Fibroblast of villous mesenchyme (primary cell): ENCODE measurements at places on chromosomes 2 and 18. TPM values are rescaled to one million over a fixed set of nuclear protein-coding genes. Genes with fewer than 3 reads are reported as not detected.

The PTPN18 gene
- total RNA-seq, result 17.7 and 18.4 TPM in 2 replicates

The NPHP1 gene
- total RNA-seq, result 4.3 and 4.8 TPM in 2 replicates

The ELOA2 gene
- not detected in 2 replicates for total RNA-seq

DNA sequence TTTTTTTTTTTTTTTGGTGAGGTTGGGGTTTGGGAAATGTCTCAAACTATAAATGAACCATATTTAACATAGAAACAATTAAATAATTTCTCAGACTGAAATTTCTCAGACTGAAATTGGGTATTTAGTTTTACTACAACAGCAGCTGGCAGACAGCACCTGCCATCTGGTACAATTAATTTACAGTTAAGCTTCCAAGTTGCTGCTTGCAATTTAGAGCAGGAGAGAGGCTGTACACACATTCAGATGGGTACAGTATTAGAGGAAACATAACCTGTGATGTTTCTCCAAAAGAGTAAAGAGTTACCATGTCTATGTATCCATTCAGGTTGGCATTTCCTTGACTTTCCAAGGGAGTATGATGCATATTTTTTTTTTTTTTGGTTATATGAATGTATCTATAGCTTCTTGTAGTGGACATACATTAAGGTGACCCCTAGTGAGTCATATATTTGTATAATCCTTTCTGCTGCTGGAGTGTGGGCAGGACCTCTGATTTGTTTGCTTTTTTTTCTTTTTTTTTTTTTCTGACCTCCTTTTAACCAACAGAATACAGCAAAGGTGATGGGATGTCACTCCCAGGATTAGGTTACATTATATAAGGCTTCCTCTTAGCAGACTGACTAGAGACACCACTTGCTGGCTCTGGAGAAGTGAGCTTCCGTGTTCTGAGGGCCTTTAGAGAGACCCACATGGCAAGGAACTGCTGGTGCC is 201.7 kb downstream of the PTH2R start:
- no peak for DNase-seq

The PPP1R1C gene
- total RNA-seq, result 0.32 and 2.2 TPM in 2 replicates

The GPR75 gene
- total RNA-seq, result 2.6 and 4.7 TPM in 2 replicates

DNA sequence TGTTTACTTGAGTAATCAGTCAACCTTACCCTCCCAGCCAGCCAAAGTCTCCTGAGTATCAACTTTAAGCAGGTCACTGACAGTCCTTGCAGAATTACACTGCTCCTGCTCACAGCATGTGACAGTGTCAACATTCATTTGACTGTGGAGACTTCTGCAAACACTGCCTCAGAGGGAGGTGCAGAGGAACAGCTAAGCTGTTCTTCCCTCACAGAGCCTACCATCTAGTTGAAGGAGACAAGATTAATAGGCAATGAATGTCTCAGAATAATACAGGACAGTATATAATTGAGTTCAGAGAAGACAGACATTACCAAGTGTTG is 11.9 kb downstream of the SLC14A2 start:
- no peak for DNase-seq

DNA sequence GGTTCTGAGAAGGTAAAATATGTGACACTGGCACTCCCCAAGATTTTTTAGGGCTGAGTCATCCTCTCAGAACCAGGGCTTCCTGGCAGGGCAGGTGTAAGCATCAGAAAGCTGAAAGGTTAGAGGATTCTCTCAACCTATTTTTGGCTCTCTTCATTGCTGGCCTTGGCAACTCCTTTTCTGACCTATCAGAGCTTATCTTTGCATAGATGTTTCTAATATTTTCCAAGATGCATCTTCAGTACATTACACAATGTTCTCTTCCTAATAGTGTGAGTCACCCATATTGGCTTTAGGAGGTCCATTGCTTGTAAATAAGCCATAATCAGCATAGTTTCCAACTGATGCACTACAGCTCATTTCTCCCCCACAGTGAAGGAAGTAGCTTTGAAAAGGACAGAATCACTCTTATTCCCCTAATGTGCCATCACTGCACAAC is 2008.4 kb upstream of the PIK3C3 start:
- peak; percentile 80 for DNase-seq

GRCh38 chr2:207258263-207258991 is 92.7 kb upstream of the KLF7 start:
- DNase-seq, result peak; percentile 98

DNA sequence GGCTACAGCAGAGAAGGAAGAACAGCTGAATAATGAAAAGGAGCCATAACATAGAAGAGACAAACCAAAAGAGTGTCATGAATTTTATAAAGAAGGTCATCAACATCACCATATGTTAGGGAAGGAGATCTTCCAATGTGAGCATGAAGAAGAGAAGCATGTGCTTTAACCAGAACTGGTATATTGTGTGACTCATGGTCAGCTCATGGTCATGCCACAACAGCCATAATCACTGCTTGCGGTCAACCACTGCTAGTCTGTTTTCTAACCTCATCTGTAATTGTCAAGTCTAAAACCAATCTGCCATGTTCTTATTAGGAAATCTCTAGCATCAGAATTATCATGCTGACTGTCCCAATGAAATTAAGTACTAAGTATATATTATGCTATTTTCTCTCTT is 204.1 kb upstream of the VRK2 start:
- peak; percentile 15 for DNase-seq

The HOXD8 gene
- 11.9 and 15.5 TPM in 2 replicates for total RNA-seq

The HK2 gene
- total RNA-seq, result 15.1 and 31.2 TPM in 2 replicates

GRCh38 chr2:39625193-39625926 is 40.4 kb upstream of the TMEM178A start:
- DNase-seq, result peak; percentile 35

DNA sequence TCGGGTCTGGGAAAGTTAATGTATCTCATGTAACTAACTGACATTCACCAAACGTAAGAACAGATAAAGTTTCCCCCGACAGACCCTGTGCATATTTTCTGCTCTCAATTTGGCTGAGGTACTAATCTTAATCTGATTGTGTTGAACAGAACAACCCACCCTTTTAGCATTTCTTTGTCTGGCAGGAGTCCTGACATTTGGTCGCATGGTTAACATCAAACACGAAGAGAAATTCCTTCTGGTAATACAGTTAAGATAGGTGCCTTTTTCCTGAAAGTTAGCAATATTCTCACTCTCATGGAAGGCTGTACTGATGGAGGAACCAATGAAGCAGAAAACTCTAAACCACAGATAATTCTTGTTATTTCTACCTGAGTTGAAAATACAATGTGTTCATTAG is 520.8 kb downstream of the PARD3B start:
- no peak for DNase-seq

GRCh38 chr2:8574196-8575037 is 107.4 kb upstream of the ID2 start:
- no peak for DNase-seq

GRCh38 chr2:55073000-55073983 is 23.0 kb upstream of the RTN4 start:
- no peak for DNase-seq

GRCh38 chr2:86072271-86072858 is 33.3 kb downstream of the POLR1A start:
- DNase-seq, result peak; percentile 49

The PPIL3 gene
- total RNA-seq, result 28.0 and 38.9 TPM in 2 replicates

The FOXD4L1 gene
- total RNA-seq, result under 0.01 TPM in 1 of 2 replicates, not detected in the other

DNA sequence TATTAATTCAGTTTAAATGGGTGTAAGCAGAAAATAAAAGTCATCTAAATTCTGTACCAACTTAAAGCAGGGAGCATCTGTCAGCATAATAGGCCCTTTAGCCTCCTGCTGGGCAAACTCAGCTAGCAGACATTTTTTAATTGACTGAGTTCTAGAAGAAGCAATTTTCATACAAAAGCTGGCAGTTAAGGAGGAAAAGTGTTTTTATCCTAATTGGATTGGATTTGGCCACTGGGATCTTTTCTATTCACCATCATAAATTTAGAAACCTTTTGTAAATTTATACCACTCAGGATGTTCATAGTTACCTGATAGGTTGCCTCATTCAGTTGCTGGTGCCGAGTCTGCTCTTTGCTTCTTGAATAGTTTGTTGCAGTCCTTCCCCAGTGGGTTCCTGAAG is 262.7 kb upstream of the FSIP2 start:
- no peak for DNase-seq

DNA sequence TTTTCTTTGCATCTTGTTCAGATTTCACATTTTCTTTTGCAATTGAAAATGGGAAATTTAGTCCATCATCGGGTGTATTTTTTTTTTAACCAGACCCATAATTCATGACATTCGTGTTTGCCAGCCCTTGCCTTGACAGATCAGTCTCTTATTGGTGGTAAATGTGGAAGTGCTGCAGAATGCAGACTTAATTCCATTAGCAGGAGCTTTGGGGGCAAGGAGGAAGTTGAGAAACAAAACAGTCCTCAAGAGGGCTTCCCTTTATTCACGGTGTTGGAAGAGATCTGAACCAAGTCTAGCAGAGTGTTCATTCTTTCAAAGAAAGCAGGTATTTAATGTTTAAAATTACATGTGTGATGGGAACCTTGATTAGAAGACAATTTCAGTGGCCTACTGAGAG is 16.6 kb upstream of the RPE start:
- DNase-seq, result no peak

The IL1RN gene
- not detected in 2 replicates for total RNA-seq

The RUFY4 gene
- total RNA-seq, result not detected in 2 replicates

DNA sequence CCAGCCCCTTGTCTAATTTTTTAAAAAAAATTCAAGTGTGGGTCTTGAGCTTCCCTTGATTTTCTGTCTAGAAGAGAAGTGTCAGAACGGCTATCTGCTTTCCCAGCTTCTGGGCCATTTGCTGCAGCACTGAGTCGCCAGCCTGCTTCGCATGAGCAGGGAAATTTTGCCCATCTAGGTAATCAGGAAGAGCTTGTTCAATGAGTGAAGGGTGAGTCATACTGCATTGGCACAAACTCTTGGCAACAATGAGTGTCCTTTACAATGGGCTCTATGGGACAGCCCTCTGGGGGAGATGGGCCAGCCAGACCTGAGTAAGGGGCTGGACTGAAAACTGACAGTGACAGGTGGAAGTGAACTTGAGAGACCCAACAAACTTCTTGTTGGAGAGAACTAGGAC is 2.4 kb upstream of the RNF144A start:
- DNase-seq, result no peak

DNA sequence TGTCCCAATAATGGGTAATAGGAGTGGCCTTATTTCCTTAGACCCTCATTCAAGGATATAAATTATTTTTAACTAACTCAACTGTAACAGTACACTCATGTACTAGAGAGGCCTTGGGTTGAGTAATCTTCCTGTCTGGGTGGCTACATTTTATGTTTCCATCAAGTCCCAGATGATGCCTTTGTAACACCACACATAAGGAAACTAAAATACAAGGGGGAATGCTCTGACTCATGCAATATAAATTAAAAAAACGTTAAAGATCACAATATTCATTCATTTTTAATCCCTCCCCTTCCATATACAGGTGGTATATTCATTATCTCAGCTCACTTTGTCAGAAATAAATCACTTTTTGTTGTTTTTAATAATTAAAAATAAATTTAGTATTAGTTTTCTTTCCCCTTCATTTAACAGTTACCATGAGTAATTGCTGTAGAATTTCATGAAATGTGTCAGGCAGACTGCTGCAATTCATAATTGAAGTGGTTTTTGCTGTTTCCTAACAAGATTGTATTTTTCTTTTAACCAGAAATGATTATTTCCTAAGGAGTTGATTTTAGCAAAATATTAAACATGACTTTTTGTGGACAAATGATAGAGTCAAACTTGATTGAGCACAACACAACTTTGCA is 1403.6 kb downstream of the SUCLG1 start:
- peak; percentile 84 for DNase-seq

The SLC5A7 gene
- total RNA-seq, result not detected in 2 replicates

The AQP12B gene
- not detected in 2 replicates for total RNA-seq

DNA sequence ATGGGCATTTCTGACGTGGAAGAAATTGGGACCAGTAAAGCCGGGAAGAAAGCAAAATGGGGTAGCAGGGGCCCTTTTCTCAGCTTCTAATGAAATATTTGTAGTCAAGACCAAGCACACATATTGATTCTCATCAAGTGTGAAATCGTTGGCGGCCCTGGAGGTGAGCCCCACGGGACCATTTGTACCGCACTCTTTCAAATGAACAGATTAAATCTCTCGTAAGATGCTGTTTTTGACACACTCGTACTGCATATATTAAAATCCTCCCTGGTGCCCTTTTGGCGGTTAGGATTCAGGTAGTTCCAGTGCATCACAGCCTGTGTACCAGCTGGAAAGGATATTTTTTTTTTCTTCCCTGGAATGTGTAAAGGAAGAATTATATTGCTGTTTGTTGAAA is 9.9 kb upstream of the MYL1 start:
- DNase-seq, result no peak

DNA sequence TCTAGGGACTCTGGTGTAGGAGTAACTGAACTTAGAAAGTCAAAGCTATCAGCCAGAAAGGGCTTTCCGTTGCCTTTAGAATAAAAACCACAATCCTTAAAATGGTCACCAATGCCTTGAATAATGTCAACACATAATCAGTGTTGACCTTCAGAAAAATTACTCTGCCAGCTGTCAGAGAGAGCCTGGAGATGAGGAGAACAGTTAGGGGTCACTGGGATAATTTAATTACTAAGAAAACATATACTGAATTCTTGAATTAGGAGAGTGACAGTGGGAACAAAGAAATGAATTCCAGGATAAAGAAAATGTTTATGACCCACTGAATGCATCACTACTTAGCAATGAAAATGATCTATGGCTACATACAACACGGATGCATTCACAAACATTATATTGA is 23.4 kb upstream of the UGP2 start:
- DNase-seq, result no peak

DNA sequence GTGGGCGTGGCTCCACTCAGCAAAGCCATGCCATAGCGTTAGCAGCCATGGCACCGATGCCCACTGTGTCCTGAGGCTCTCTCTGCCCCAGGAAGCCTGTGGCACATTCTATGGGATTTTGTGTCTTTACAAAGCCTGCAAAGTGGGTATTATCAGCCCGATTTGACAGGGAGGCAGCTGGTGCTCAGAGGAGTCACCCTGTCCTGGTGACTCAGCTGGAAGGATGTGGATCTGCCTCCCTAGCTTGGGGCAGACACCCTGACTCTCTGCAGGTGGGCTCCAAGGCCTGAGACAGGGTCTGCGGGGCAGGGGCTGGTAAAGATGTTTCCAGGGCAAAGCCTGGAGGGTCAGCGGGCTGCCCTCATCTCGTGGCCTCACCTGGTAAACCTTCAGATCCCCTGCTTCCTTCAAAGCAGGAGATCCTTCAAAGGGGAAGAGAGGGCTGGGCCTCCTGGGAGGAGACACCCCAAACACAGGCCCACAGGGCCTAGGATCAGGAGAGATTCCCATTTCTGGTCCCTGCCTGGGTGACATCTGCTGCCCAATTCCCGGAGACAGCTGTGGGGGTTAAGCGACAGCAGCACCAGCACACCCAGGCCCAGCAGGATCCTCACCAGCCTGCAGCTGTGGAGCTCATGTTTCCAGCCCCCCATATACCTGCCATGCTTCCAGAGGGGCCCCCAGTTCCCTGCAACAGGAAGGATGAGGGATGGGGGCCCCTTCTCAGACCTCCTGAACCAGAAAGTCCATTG is 3.0 kb upstream of the ASB1 start:
- DNase-seq, result no peak

The GKN2 gene
- total RNA-seq, result not detected in 2 replicates

GRCh38 chr18:77960791-77961410 is 711.3 kb downstream of the GALR1 start:
- no peak for DNase-seq

The LYPD6B gene
- total RNA-seq, result 1.9 and 3.0 TPM in 2 replicates

- DNase-seq, result peak; percentile 19
These were observed 2.0 kb downstream of the LYPD6B start for GRCh38 chr2:149040451-149040850.

- no peak for DNase-seq
These were observed 13.6 kb downstream of the NFATC1 start for GRCh38 chr18:79409313-79409712.

GRCh38 chr18:77905011-77905410 is 655.4 kb downstream of the GALR1 start:
- DNase-seq, result no peak

The ALS2 gene
- total RNA-seq, result 27.4 and 44.0 TPM in 2 replicates
